Fibroblast of skin of left biceps (primary cell): ENCODE measurements at places on chromosomes 4 and X.

DNA sequence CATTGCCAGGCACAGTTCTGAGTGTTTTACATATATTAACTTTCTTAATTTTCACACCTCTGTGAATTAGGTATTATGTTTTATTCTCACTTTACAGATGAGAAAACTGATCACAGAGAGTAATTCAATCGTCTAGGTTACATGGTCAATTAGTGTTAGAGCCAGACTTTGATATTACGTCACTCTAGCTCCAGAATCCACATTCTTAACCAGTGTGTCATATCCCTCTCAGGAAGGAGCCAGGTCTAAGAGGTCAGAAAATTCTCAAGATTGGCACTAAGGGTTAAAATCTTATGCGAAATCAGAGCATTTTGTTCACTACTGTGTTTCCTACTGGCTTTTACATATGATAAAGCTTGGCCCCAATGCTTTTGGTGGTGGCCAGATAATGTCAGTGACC is 7.4 kb downstream of the DMP1 start:
- DNase-seq, result no peak

- no peak for DNase-seq
These were observed 338.5 kb downstream of the PCDH7 start for GRCh38 chr4:31058656-31059055.

DNA sequence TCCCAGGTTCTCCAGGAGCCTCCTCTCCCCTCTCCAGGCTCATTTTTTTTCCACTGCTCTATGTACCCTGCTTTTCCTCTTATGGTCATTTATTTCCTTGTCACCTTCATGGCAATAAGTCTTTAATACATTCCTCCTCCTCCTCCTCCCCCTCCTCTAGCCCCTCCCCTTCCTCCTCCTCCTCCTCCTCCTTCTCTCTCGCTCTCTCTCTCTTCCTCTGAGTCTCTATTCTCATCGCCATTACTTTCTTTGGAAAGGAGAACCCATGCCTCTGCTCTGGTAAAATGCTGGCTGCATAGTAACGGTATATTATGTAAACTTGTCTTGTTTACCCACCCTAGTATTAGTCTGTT is 35.7 kb downstream of the ARHGAP24 start:
- no peak for DNase-seq

DNA sequence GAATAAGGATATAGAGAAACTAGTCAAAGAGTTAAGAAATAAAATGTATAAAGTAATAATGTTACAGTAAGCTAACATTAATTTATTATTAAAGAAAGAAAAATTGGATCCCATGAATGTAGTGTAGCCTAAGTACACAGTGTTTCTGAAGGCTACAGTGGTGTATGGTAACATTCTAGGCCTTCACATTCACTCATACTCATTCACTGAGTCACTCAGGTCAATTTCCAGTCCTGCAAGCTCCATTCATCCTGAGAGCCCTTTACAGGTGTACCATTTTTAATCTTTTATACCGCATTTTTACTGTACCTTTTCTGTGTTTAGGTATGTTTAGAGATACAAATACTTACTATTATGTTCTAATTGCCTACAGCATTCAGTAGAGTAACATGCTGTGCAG is 120.6 kb upstream of the AGA start:
- no peak for DNase-seq

DNA sequence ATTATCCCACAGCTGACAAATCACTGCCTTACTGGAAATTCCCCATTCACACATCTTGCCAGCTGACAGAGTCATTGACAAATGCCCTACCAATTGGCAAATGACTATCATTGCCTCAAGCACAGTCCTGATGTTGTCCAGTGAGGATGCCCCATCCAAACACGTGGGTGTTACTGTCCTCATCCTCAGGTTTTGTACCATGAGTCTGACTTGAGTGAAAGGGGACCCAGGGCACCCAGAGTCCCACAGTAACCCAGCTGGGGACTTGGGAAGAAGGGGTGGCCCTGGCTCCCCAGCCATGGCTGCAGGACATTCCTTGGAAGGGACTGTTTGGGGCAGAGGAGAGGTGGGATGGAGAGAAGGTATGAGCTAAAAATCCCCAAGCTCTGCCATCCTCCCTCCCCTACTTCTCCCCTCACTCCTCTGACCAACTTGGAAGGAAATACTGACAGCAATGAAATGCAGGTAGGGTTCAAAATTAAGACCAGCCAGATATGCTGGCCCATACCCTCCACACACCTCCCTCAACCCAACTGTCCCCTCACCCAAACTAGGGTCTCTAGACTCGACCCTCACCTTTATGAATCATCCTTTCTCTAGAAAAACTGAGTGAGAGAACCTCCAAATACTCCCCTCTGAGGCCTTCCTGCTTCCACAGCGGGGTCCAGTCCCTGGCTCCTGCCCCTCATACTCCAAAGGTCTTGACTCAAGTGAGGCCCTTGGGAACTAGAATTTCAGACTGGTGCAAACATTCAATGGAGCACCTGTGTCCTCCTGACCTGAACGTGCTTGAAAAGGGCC is 5.1 kb downstream of the TIMP1 start:
- DNase-seq, result no peak

- DNase-seq, result no peak
These were observed 11.0 kb upstream of the MAGEB10 start for GRCh38 chrX:27796640-27797257.

DNA sequence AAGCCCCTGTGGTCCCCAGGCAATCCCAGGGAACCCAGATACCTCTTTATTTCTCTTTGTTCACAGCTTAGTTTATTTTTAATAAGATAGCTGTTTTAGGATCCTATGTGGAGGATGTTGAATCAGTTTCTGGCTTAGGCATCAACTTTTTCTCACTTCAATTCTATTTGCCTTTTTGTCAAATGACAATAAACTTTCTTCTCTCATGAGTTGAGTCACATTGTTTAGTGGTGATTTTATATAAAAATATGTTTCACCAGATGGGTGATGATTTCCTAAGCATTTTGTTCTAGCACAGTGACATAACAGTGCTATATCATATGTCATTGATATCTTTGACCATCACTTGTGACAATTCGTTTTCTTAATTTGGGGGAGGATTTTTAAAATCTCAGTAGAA is 198.1 kb upstream of the PUDP start:
- DNase-seq, result no peak

- DNase-seq, result peak; percentile 8
These were observed 128.8 kb upstream of the GPC4 start for GRCh38 chrX:133544115-133544514.

GRCh38 chr4:25749150-25749794 is 93.6 kb downstream of the SLC34A2 start:
- no peak for DNase-seq

DNA sequence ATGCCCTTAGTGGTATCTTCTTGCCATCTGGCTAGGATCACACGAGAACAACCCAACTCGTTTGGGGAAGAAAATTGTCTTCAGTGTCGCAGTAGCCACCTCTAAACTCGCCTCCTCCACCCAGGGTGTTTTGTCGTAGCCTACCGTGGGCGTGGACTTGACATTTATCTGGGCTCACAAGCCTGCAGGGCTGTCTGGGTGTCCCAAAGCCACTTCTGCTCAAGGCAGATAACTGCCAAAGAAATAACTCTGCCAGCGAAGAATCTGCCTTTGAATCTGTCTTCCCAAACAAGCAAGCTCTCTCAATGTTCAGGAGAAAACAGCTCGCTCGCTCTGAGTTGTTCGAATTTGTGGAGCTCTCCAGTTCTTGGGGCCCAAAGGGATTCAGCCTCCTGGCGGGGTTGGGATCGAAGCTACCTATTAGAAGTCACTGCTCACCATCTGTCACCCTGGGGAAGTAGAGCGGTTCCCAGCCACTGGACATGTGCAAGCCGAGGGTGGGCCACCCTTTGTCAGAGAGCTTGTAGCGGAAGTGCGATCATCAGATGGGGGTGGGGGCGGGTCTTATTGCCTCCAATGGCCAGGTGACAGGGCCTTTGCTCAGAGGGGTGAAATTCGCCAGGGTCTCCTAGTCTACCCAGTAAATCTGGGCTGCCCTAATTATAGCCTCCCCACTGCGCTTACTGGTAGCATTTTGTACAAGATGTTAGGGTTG is 14.8 kb downstream of the BLOC1S4 start:
- no peak for DNase-seq
